ENCODE measurements at places on chromosomes 4 and X.
A peak's percentile ranks its signal among the peaks of the same experiment; 100 is the strongest.

DNA sequence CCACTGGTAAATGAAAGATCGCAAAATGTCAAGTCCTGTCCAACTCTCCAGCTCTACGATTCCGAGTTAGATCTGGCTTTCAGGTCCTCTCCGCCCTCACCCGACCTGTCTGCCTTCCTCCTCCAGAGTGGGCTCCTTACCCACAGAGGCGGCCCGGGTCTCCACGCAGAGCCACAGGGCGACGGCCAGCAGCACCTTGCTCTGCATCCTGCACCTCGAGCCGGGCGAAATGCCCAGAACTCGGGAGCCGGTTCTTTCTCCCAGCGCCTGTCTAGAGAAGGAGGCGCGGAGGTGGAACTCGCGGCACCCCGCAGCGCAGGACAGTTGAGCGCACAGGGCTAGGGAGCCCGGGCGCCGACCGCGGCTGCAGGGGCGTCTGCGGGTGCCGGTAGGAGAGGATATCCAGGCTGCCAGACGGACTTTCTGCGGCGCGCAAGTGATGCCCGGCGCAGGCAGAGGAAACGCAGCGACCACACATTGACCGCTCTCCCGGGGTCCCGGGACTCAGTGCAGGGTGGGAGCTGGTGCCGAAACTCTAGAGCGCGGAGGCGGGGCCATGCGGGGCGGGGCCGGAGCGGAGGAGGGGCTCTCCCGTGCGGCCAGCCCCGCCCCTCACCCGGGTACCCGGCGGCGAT lies at the start of gene KDR:
Gene KDR (minus strand): TSS at position 509 of the 635 bp plus-strand sequence. CDS start 302 bp downstream, at position 207.
- peak; percentile 12 for DNase-seq

GRCh38 chrX:137550665-137551261 lies 15.2 kb upstream of the ZIC3 start:
- DNase-seq, result no peak

DNA sequence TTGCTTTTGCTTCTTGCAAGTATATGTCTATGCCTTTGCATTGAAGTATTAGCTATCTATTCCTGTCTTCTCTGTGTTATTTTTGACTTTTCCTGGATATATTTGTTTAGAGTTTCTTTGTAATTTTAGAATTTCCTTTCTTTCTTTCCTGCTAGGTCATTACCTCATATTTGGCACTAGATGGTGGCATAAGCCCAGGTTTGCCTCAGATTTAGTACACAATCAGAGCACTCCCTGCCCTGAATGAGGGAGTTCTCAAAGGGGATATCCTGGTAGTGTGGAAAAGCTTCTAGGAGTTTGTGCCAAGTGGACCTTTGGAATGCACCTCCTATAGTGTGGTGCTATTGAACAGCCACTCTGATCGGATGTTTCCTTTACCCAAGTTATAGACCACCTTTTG lies 181.6 kb downstream of the UGT8 start:
- peak; percentile 18 for DNase-seq

GRCh38 chr4:8864912-8865680 lies 6.5 kb downstream of the HMX1 start:
- DNase-seq, result no peak
